AG10803 (cell line): ENCODE measurements at places on chromosomes 3 and 15.

- DNase-seq: peak; percentile 98
Measured at GRCh38 chr15:37100109-37100965, at the start of gene MEIS2. MEIS2 (minus strand) TSS chr15:37100549; CDS start chr15:37099466, 1,083 bp downstream.

GRCh38 chr15:42036112-42036905 lies 15.5 kb upstream of the PLA2G4E start:
- no peak for DNase-seq

DNA sequence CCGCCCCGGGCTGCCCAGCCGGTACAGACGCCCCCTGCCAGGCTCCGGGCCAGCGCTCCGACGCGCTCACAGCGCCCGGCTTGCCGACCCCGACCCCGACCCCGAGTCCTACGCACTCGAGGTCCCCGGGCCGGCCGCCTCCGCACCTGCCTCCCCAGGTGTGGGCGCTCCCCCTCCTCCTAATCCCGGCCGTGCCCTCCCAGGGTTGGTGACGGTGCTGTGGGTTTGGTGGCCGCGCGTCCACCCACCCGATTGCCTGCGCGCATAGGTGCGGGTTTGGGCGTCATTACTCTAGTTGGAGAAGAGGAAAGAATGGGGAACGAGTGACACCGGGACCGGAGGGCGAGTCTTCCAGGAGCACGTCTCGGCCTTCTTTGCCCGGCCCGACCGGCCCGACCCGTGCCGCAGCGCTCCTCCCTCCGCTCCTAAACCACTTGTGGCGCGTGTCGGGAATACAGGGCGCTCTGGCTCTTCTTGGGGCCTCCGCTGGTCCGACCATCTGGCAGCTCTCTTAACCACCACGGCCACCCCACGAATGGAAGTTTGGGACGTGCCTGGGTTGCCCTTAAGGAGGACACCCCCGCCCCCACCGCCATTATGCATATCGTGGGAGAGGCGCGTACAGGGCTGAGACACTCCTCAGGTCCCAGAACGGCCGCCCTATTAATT lies 810 bp upstream of the THRB start:
- no peak for DNase-seq

GRCh38 chr3:185397676-185398075 lies 34.7 kb downstream of the MAP3K13 start:
- DNase-seq: no peak

DNA sequence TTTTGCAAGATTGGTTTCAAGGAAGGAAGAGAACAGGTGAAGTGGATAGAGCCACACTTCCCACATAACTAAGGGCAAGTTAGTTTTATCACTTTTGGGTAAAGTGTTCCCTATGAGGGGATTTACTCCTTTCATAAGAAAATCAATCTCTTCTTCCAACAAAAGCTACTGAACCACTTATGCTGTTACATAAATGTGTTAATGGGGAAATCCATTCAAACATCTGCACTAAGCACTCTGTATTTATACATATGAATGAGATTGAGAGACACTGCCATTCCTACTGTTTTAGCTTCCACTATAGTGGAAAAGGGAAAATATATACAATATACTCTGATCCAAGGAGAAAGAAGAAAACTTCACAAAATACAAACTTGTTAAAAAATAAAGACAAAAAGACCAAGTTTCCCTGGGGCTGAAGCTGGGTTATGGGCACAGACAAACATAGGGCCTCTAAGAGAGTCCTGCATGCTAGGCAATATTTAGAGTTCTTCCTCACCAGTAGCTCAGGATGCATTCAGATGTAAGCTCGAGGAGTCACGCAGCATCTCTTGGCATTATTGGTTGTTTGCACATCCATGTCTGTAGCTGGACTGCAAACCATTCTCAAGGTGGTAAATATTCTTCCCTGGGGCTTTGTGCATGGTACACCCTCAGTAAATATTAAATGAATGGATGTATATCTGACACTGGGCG lies 454.2 kb downstream of the FGF12 start:
- DNase-seq: no peak

- DNase-seq: no peak
Measured at GRCh38 chr3:158519776-158520175, 51.2 kb upstream of the MLF1 start.
